GM10248 (cell line): ENCODE measurements at places on chromosomes 11 and 22.

DNA sequence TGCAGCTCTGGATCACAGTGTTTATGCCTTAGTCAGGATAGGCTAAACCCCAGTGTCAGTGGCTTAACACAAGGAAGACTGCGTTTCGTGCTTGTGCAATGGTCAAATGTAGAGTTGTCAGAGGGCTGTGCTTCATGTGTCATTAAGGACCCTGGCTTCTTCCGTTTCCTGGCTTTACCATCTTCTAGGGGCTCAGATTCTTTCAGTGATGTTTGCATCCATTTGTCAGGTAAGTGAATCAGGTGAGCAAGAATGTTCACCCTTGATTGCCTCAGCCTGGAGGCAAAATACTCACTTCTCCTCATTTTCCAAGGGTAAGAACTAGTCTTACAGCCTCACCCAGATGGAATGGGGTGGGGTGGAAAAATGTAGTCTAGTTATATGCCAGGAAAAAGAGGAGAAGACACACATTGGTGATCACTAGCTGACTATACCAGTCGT is 20.5 kb upstream of the AMOTL1 start:
- DNase-seq: no peak

GRCh38 chr11:75241036-75241905 is 697 bp downstream of the TPBGL start:
- DNase-seq: peak; percentile 95

DNA sequence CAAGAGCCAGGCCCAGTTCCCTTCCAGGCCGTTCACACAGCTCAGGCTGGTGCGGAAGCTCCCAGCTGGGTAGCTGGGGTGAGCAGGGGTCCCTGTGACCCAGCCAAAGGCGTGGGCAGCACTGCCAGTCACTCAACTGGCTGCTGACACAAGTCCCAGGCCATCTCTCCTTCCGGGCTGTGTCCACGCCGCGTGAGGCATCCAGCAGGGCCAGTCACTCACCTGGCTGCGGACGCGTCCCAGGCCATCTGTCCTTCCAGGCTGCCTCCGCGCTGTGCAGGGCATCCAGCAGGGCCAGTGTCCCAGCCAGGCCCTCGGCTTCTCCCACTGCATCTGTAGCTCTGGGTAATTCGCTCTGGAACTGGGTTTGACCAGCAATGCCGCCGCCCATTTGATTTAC is 184.2 kb downstream of the BRD1 start:
- no peak for DNase-seq

- DNase-seq: no peak
These were observed 35.0 kb downstream of the PPARA start for GRCh38 chr22:46185283-46185682.

DNA sequence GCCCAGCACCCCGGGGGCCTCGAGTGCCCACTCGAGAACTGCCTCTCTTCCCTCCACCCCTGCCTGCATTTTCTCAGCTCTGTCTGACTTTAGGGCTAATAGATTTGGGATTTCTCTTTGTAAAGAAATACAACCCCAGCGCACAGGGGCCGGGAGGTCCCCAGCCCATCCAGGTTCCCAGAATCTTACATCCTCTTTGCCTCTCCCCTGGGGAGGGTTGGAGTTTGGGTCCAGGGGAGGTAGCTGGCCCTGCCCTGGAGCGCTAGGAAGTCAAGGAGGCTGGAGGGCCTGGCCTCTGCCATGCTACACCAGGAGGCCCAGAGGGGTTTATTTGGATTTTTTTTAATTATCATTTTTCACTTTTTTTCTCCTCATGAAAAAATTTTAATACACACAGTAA is 65.7 kb upstream of the LMO1 start:
- DNase-seq: no peak

DNA sequence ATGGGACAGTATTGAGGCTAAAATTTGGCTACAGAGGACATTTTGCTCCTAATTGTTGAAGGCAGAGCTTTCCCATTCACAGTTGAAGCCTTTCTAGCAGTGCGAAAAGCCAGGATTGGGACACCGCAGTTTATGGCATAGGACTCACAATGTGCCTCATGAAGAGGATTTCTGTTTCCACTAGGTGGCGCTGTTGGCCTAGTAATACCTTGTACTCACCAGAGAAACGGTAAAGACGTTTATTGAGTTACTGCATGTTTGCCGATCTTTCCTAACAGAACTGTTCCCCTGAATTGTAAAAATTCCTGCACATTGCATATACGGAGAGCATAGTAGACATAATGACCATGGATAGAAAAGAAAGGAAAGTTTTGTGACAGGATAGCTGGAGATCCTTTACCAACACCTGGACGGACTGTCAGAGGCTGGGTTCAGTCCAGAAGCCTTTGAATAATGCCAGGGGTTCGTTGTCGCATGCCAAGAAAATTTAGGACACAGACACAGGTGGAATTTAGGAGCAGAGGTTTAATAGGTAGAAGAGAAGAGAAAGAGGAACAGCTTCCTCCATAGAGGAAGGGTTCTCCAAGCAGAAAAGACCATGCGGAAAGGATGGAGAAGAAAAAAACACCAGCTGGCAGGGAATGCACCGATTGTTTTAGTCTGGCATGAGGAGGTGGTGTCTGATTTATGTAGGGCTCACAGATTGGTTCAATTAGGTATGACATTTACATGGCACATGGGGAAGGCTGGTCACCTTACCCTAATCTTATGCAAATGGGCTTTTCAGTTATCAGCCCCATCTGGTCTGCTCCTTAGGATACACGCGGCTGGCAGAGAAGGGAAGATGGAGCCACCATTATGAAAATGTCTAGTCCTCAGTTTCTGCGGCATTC is 10.8 kb upstream of the OR51D1 start:
- DNase-seq: no peak

DNA sequence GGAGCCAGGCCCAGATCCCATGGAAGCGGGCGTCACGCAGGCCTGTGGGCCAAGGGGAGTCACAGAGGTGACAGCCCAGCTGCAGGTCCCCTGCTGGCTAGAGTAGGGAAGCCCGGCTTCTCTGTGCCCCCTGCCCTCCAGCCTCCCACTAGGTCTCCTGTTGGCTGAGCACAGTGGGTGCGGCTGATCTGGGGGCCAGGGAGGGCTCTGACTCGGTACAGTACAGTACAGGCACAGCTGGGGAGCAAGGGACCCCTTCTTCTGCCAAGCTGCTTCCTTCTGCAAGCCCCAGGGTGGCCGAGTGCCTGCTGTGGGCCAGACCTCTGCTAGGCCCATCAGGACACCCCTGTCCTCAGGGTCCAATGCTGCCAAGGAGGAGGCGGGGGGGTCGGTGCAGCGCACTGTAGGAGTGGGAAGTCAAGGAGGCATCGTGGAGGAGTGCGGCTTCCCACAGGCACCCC is 10.1 kb downstream of the SUSD2 start:
- DNase-seq: no peak

GRCh38 chr22:45991098-45991497 is 14.1 kb upstream of the WNT7B start:
- no peak for DNase-seq

DNA sequence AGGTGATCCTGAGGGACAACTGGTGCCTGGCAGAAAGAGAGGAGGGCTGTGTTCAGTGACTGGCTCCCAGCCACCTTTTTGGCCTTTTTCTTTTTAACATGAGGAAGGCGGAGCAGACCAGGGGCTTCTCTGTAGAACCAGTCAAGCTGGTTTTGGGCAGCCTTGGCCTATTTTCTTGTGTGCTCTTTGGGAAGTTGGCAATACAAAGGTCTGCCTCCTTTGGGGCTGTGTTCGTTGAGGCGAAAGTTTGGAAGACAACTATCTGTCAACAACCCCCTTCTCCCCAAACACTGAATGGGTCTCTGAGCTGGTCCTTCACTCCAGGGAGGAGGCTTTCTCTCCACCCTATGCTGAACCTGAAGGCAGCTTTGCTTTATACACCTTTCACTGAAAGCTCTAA is 8.5 kb downstream of the MARK2 start:
- no peak for DNase-seq

DNA sequence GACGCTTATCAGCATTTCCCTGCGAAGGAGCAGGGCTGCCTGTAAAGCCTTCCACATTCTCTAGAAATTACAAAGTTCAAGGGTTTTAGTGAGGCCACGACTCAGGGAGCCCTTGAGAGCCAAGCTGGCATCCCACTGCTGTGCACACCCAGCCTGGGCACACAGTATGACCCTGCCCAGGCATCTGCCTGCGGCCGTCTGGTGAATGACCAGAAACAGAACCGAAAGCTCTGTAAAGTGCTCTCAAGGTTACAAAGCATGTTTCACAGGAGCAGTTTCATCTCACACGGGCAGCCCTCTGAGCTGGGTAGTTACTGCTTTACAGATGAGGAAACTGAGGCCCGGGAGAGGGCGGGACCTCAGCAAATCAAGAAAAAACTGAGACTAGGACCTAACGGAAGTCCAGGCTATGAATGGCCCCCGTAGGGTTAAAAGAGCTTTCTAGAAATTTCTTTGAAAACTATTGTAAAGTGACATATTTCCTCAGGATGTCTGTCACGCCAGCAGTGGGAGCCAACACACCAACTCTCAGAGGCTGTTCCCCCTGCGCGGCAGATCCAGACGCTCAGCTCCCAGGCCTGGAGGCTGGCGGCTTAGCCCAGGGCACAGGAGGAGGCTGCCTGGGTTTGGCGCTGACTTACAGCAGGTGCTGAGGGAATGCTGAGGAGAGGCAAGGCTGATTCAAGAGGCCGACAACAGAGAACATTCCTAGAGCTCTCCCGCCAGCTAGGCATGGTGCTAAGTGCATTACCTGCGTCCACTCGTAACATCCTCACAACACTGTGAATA is 7.7 kb upstream of the TCF20 start:
- DNase-seq: no peak

DNA sequence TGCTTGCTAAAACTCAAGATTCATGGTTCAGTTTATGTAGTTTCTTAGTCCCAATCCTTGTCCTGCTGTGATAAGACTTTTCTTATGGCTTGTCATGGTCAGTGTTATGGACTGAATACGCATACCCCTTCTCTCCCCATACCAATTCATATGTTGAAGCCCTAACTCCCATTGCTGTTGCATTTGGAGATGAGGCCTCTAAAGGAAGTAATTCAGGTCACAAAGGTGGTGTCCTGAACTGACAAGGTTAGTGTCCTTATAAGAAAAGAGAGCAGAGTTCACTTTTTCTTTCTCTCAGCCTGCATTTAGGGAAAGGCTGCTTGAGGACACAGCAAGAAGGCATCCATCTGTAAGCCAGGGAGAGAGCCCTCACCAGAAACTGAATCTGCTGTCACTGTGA is 618.2 kb downstream of the LRRC4C start:
- DNase-seq: no peak

DNA sequence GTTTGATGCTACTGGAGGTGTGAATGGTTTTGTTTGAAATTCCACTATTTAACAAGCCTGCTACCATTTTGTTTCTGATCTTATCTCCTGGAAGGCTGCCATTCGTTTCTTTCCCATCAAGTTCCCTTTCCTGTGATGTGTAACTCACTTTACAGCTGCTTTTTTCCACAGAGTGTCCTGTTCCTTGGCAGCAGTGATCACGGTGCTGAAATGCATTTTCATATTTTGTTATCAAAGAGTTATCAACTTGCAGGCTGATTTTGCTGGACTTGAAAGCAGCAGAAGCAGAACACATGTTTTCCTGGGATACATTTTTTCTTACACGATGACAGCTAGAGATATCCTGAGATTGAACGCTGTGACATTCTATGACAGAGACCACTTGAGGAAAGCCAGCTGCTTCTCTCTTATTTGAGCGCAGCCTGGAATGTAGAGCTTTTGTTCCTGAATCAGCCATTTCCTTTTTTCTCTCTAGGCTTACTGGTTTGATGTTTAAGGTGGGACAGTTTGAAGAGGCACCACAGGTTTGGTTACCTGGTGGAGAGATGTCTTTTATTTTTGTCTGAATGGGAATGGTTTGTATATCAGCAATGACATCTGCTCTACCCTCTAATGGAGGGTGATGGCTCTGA is 34.7 kb downstream of the PRR14L start:
- no peak for DNase-seq

- no peak for DNase-seq
These were observed 3.4 kb upstream of the FGF19 start for GRCh38 chr11:69707176-69707575.

DNA sequence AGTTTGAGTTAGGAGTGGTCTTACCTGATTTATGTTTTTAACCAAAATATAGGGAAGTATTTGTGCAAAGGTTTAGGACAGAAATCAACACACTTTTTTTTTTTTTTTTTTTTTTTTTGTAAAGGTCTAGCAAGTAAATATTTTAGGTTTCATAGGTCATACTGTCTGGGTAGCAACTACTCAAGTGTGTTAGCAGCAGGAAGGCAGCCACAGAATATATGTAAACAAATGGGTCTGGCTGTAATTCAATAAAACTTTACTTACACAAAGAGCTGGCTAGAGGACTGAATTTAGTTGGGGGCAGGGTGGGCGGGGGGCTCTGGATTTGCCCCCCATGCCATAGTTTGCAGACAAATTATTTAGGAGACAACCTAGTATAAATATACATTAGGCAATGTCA is 510.4 kb downstream of the NELL1 start:
- DNase-seq: no peak

GRCh38 chr11:92644595-92645445 is 324.6 kb upstream of the MTNR1B start:
- DNase-seq: no peak

DNA sequence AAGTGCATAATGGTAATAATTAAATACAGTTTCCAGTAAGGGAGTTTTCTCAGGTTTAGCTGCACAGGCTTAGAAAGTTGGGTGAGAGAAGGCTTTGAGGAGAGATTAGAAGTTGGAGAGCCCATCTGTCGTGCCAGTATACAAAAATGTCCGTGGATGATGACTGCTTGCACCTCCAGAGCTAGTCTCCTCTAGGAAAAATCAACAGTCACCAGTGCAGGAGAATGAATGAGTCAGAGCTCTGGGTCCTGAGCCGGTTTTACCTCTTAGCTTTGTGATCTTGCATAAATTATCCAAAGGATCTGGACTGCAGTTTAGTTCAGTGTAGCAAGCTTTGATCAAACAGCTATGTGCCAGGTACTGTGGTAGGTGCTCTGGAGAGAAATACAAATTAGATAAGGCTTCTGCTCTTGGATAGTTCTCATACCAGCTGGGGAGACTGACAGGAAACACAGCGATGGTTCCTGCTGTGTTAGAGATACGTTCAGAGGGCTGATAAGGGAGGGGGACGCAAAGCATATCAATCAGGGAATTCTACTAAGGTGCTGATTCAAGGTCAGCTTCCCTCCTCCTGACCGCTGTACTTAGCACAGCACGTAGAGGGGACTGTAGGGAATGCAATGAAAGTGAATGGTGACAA is 125.9 kb downstream of the TEAD1 start:
- DNase-seq: no peak

DNA sequence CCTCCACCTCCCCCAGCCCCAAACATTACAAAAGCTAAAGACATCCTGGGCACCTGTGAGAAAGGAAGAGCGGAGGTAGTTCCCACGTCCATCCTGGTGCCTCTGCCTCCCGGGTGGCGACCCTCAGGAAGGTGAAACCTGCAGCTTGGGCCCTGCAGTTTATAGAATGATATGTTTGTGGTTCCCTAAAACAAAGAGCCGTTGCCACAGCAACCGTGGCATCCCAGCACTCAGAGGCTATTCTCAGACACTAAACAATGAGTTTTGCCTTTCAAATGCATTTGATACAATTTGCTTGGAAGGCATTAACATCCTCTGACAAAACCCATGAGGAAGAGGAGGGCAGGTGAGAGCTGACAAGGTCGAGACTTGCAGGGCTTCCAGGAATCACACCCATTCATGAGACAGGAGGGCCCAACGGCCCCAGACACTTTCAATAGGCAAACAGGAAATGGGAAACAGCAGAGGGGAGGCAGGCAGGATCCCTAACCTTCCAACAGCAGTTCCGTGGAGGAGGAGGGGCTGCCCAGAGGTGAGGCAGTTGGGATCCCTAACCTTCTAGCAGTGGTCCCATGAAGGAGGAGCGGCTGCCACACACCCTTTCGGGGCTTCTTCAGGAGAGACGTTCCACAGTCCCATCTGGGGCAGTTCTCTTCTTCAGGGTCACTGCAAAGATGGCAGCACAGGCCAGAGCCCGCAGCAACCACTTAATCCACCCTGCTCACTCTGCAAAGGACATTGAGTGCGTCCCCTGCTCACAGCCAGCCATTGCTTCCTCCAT is 379.2 kb downstream of the SHANK2 start:
- DNase-seq: no peak
